ENCODE measurements at places on chromosomes 7 and 10.
A peak's percentile ranks its signal among the peaks of the same experiment; 100 is the strongest.

DNA sequence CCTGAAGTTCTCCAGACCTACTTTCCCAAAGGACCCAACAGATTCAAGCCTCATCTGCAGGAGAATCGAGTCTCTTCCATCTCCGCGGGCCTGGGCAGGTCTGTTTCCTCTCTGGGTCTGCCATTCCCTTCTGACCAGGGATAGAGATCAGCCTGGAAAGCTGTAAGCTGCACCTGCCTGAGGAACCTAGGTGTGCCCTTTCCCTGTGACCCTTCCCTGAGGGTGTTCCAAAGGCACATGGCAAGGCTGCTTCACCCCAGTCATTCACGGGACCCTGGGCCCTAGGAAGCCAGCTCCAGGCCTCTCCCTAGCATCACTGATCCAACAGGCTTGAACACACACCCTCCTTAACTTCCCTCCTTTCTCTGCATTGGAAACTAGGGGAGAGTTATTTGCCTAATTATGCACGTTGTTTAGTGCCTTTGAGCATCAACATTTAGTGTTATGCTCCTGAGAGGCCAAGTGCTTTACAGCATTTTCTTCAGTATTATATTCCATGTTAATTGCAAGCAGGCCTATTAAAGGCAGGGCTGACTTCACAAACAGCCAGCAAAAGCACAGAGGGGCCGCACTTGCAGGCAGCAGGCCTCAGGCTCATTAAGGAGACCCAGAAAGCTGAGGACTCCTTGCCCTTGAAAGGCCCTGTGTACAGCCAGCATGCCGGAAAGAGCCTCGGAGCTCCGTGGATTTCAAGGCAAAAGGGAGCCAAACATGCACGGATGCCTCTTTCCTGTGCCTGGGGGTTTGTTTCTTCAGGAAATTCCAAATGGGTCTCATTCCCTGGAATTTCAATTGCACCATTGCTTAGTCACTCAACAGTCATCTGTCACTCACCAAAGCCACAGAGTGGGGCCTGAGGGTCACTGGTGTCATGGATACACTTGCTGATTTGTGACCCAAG lies 91.0 kb upstream of the FAM20C start:
- no peak for DNase-seq

DNA sequence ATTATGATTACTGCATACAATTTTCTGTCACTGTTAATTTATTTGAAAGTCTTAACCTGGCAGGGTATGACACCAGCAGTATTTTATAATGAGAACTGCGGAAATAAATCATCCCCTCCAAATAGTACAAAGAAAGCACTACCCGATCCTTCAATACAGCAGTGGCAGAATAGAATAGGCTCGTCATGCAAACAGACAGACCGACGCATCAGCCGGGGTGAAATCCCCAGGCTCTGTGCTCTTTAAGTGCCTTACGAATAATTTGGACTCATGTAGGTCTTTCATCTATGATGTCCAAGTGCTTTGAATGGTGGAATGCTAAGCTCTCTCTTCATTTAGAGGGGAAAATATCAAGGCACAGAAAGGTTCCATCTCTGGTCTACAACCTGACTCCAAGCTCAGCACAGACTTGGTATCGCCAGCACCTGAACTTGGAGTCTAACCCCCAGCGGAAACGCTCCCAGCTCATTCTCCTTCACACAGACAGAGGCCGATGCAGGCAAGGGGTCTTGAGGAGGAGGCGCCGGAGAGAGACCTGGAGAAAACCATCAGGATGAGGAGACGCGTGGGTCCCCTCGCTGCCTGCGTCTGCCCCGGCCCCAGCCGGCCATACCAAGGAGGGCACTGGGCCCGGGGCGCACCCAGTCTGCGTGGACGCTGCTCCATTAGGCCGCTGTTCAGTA lies 568.1 kb upstream of the MKI67 start:
- DNase-seq: no peak

GRCh38 chr7:131932271-131932670 lies 375.8 kb upstream of the PODXL start:
- DNase-seq: no peak

GRCh38 chr10:57844387-57844998 lies 423.2 kb downstream of the IPMK start:
- no peak for DNase-seq

GRCh38 chr10:110498087-110498981 lies 627 bp downstream of the DUSP5 start:
- DNase-seq: peak; percentile 75

GRCh38 chr10:47402641-47403301 lies 18.7 kb upstream of the ZNF488 start:
- DNase-seq: peak; percentile 47

GRCh38 chr10:111109501-111110242 lies 32.8 kb downstream of the ADRA2A start:
- DNase-seq: no peak

- DNase-seq: no peak
Measured at GRCh38 chr7:132696332-132696731, 120.1 kb upstream of the PLXNA4 start.

DNA sequence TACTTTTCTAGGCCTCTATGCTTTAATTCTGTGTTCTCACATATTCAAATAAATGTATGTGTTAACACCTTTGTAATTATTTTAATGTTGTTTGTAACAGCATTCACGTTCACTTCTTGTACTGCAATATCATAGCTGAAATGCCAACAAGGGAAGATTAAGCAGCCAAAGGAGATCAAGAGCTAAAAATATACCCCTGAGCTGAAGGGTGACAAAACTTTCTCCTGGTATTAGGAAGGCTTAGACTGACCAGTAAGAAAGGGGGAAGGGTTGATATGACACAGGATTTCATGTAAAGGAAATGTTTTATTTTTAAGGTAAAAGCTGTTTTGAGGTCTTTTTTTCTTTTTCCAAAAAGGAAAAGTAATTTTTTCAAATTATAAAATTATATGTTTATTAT lies 40.4 kb upstream of the VDAC2 start:
- no peak for DNase-seq

DNA sequence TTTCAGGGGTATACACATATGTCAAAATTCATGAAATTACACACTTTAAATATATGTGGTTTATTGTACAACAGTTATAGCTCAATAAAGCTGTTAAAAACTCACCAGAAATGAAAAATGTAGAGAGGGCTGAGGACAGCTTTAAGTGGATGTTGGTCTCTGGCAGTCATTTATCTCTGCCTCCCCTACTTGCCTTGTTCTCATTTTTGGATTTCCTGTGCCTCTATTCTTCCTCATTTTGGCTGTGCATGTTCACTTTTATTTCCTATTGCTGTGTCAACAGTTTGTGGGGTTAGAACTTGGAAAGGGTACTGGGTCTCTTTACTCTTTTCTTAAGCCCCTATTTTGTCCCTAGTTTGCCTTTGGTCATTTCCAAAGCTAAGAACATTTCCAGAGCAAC lies 18.6 kb upstream of the MEST start:
- no peak for DNase-seq

GRCh38 chr7:139842401-139843210 lies 13.5 kb downstream of the TBXAS1 start:
- DNase-seq: no peak

DNA sequence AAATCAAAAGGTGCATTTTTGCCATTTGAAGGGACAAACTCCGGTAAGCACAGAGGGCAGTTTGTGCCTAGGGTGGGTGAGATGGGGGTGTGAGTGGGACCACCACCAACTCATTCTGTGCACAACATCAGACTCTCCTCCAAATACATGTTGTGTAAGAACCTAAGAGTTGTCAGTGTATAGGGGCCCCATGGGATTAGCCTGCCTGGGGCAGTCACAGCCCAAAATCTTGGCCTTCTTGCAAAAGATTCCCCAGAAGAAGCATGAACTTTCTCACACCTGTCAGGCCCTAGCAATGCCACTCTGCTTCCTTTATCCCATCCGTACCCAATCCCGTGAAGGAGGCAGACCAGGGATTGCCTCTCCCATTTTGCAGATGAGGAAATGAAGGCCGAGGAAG lies 47.1 kb upstream of the NANOS1 start:
- DNase-seq: no peak

DNA sequence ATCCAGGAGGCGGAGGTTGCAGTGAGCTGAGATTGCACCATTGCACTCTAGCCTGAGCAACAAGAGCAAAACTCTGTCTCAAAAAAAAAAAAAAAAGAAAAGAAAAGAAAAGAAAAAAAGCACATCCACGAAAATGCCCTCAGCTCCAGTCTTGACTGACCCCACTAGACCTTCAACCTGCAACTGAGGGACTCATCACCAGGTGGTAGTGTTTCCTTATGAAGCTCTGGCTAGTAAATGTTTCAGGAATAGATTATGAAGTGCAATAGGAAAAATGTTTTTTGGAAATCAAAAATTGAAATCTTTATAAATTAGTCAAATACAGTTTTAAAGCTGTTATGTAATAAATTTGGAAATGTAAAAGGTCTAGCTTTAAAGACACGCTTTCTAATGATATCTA lies 22.4 kb downstream of the TLL2 start:
- no peak for DNase-seq

DNA sequence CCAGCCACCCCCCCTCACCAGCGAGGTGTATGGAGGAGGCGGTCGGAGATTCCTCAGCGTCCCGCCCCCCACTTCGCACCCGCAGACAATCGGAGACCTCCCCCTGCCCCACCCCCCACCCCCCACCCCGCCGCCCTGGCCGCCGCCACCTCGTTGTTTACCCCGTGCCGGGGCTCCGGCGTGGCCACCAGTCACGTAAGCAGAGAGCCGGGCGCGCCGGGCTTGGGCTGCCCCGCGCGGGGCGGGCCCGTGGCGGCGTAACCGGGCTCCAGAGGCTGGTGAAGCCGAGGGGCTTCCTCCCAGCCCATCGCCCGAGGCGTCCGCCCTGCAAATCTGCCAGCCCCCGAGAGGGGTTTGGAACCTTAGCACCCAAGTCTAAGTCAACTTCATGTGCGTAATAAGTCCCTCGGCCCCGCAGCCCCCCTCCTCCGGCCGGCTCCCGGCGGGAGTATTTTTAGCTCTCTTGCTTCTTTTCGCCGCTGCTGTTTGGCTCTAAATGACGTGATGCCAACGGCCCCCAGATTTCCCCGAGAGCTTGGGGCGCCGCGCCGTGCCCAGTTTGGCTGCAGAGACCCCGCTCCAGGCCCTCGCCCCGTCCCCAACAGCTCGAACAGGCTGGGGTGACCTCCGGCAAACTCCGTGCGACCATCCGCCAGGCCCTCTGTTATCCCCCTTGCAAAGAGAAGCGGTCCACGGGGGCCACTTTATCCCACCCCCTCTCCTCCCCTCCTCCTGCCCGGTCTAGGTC lies 2.7 kb downstream of the MXI1 start:
- peak; percentile 64 for DNase-seq

GRCh38 chr10:71712572-71713134 lies 6.9 kb downstream of the C10orf105 start:
- DNase-seq: peak; percentile 34

- DNase-seq: no peak
Measured at GRCh38 chr7:122315507-122316466, 11.2 kb upstream of the FEZF1 start.

Data from Peyer's patch (tissue), 4 donors.